ENCODE measurements at places on chromosomes 16 and 17.
A peak's percentile ranks its signal among the peaks of the same experiment; 100 is the strongest.

DNA sequence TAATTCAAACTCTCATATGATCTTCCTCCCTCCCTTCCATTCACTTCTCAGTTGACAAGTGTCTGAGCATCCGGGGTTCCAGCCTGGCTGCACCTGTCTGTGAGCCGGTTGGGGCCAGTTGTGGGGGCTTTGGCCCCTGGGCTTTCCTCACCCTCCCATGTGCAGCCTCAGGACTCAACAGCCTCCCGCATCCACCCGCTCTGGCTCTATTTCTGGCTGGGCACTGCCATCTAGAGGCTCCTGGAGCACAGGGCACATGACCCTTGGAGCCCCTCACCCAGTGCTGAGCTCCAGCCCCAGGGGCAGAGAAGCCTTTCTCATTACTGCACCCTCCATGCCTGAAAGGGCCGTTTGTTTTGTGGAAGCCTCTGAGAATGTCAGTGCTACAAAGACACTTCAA is 43.3 kb downstream of the HAPSTR1 start:
- peak; percentile 24 for DNase-seq

DNA sequence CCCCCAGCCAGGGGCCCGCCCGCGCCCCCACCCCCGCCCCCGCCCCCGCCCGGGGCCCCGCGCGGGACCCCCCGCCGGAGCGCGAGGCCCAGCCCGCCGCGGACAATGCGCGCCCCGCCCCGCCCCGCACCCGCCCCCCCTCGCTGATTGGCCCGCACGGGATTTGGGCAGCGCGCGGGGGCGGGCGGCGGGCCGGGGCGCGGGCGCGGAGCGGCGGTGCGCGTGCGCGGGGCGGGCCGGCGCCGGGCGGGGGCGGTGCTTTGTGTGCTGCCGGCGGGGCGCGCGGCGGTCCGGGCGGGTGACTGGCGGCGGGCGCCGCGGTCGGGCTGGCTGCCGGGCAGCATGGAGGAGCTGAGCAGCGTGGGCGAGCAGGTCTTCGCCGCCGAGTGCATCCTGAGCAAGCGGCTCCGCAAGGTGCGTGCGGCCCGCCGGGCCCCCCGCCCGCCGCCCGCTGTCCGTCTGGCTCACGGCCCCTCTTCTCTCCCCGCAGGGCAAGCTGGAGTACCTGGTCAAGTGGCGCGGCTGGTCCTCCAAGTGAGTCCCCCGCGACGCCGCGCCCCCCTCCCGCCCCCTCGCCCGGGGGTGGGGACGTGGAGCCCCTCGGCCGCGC is at the start of gene CBX2:
Gene CBX2, plus strand, starts transcription at position 255 of the 610 bp plus-strand sequence. Its CDS starts 88 bp downstream, at position 343.
- DNase-seq: peak; percentile 72

DNA sequence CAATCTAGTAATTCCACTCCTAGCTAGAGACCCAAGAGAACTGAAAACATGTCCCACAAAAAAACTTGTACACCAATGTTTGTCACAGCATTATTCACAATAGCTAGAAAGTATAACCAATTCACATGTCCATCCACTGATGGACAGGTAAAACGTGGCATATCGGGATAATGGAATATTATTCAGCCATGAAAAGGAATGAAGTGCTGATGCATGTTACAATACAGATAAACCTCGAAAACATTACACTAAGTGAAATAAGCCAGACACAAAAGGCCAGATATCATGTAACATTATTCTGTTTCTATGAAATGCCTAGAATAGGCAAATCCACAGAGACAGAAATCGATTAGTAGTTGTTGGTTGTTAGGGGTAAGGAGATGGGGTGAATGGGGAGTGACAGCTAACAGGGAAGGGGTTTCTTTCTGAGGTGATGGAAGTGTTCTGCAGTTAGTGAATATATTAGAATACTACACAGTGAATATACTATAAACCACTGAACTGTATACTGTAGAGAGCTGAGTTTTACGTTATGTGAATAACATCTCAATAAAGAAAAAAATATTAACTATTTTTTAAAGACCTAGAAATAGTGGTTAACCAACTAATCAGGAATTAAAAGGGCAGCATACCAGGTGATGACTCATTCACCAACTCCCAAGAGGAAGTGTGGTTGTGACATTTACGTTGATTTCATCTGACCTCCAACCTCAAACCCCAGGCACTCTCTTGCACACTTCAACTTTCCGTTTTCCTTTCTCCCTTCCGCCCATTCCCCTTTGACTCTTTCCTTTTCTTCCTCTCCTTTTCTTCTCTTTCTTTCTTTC is 48.6 kb downstream of the GAS7 start:
- no peak for DNase-seq

GRCh38 chr16:12057266-12057665 is 80.7 kb downstream of the SNX29 start:
- DNase-seq: no peak

DNA sequence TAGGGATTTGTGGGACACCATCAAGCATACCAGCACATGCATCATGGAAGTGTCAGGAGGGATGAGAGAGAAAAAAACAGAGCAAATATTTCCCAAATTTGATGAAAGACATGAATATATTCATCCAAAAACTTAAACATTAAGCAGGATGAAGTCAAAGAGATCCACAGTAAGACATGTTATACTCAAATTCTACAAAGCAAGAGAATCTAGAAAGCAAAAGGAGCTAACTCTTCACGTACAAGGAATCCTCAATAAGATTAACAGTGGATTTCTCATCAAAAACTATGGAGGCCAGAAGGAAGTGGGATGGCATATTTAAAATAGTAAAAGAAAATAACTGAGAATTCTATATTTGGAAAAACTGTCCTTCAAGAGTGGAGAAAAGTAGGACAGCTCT is 374.8 kb downstream of the ZFHX3 start:
- DNase-seq: no peak

GRCh38 chr17:39261286-39261685 is 35.5 kb upstream of the STAC2 start:
- peak; percentile 49 for DNase-seq

GRCh38 chr16:14088155-14088753 is 17.1 kb downstream of the MRTFB start:
- DNase-seq: no peak

GRCh38 chr16:66706506-66706880 is 9.9 kb upstream of the CMTM4 start:
- DNase-seq: no peak

DNA sequence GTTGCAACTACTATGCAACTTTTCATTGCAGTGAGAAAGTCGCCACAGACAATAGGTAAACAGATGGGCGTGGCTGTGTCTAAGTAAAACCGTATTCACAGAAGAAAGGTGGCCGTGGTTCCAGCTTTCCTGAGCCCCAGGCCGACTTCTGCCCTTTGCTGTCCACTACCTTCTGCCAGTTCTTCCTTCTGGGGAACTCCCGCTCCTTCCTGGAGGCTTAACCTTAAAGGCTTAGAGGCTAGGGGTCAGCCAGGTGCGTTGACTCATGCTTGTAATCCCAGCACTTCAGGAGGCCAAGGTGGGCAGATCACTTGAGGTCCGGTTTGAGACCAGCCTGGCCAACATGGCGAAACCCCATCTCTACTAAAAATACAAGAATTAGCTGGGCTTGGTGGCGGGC is 2.1 kb upstream of the SEPTIN12 start:
- no peak for DNase-seq

DNA sequence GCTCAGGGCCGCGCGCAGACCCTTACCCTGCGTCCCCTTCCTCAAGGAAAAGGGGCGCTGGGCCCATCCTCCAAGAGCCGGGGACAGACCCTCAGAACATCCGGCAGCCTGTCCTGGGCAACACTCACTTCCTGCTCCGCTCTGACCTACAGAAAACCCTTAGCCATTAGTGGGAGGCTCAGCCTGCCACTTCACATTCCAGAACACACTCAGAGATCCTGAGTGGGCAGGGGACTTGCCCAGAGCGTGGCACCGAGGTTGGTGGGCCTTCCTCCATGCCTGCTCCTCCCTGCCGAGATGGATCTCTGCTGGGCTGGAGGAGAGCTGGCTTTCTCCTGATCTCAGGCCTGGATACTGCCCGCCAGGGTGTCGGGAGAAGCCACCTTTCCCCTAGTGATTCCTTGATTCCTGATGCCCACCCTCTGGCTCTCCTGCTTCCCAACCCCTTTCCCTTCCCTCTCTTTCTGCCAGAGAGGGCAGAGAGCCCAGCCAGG is 1.5 kb downstream of the SCARF1 start:
- DNase-seq: no peak

GRCh38 chr16:82888591-82889001 is 261.8 kb downstream of the CDH13 start:
- DNase-seq: no peak

- DNase-seq: no peak
These were observed 577 bp upstream of the HS3ST2 start for GRCh38 chr16:22813223-22813947.

GRCh38 chr17:44872131-44872768 is 24.6 kb downstream of the HIGD1B start:
- peak; percentile 94 for DNase-seq

GRCh38 chr16:65574326-65574966 is 452.6 kb upstream of the CDH11 start:
- DNase-seq: no peak

DNA sequence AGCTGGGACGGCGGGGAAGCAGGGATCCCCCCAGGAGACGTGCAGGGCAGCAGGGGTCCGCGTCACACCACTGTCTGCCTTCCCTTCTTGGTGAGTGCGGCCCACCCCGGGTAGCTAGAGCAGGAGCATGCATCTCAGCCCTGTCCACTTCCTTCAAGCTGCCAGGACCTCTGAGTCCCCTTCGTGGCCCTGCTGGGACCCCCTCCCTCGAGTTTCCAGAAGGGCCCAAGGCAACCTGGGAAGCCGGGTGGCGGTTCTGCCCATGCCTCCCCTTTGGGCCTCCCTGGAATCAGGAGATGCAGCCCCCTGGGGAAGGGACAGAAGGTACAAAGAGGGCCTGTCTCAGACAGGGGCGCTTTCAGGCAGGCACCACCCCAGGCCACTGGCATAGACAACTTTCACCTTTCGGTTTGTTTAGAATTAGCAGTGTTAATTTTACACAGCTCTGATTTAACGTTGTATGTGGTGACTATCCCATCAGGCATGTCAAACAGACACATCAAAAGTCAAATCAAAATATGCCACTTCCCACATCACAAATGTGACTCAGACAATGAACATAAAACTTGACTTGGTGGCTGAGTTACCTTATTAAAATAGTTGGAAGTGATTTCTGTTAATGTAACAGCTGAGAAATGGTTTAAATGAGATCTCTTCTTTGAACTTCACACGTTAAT is 94.5 kb upstream of the METRNL start:
- no peak for DNase-seq

DNA sequence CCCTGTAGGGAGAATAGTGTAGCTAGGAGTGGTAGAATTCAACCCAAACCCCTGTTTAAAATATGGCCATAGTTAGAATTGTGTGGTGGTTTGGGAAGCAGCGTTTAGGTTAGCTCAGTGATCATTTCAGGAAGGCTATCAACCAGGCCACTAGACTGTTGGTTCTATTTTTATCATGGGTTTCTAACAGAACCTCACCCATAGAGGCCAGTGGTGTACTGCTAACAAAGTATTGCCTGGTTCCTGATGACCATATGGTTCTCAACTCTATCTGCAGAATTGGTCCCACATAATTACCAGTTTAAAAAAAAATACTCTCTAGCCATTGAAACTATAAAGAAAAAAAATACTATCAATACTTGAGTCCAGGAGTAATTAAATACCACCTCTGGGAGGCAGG is 70.5 kb upstream of the RASL10B start:
- no peak for DNase-seq

GRCh38 chr17:39604911-39605491 is 2.7 kb downstream of the NEUROD2 start:
- no peak for DNase-seq

DNA sequence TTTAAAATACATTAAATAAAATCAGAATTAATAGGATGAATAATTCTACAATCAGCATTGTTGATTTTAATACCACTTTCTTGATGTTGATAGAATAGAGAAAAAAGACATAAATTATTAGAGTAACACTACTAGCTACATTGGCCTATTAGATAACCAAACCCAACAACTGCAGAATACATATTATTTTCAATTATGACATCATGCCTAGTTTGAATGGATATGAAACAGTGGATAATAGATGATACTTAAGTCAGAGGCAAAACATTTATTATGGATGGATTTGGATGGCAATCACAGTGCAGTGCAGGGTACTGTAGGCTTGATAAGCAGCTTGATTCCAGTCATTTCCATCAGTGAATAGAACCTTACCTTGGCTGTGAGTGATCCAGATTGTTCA is 293.1 kb downstream of the BCAS3 start:
- DNase-seq: no peak

DNA sequence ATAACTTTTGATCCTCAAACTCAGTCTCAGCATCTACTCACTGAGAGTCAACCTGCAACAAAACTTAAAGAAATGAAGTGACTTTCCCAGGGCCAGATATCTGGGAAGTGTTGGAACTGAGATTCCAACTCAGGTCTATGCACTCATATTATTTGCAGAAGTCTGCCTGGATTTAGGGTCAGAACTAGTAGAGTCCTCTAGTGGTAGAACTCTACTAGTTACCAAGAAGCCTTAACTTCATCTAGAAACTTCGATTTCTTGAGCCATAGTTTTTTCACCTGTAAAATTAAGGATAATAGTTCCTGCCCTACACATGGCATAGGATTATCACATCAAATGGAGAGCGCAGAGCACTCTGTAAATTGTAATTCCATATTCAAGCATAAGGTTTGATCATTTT is 23.4 kb upstream of the KRT24 start:
- DNase-seq: no peak

- no peak for DNase-seq
These were observed 96.9 kb downstream of the KATNIP start for GRCh38 chr16:27646806-27647205.

DNA sequence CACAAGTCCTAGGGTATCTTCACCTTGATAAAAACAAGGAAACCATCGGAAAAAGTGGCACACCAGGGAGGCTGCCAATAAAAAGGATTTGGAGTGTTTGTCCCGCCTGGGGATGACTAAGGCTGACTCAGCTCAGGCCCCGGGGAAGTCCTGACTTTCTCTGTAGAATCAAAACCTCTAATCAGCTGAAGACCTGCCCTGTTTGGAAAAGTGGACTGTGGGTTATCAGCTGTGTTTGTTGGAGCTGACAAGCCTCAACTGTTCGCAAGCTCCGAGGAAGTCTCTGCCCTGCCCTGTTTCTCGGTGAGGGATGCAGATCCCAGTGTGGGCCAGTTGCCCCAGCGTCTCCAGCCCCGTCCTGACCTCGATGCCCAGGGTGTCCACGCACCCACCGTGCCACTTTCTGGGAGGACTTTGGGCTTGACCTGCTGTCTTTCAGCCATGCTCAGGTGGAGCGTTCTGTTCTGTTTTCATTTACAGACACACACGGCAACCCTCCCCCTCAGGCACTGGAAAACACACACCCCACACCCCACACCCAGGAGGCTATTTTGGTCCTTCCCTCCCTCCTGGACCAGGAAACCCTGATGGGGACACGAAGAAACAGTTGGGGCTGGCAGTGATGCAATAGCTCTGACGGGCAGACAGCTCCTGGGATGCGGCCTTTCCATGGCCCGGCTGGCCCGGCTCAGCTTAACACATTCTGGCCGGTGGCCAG is 27.6 kb upstream of the PITPNA start:
- DNase-seq: no peak

GRCh38 chr16:27240948-27241531 is 27.5 kb downstream of the NSMCE1 start:
- no peak for DNase-seq

- no peak for DNase-seq
These were observed 10.4 kb downstream of the UBALD2 start for GRCh38 chr17:76275382-76276068.

GRCh38 chr16:23788685-23789084 is 33.9 kb downstream of the CHP2 start:
- no peak for DNase-seq

GRCh38 chr16:31202414-31203375 is at the start of gene PYCARD:
Gene PYCARD, minus strand, starts transcription at chr16:31202760. Its CDS starts 70 bp downstream, at chr16:31202690.
- DNase-seq: peak; percentile 59

GRCh38 chr16:72164691-72165090 is 7.3 kb downstream of the PMFBP1 start:
- DNase-seq: peak; percentile 53

All from NCI-H146 (cell line).